ENCODE measurements at places on chromosomes 1 and 21.

GRCh38 chr1:107309962-107310361 is 169.1 kb downstream of the NTNG1 start:
- no peak for DNase-seq

DNA sequence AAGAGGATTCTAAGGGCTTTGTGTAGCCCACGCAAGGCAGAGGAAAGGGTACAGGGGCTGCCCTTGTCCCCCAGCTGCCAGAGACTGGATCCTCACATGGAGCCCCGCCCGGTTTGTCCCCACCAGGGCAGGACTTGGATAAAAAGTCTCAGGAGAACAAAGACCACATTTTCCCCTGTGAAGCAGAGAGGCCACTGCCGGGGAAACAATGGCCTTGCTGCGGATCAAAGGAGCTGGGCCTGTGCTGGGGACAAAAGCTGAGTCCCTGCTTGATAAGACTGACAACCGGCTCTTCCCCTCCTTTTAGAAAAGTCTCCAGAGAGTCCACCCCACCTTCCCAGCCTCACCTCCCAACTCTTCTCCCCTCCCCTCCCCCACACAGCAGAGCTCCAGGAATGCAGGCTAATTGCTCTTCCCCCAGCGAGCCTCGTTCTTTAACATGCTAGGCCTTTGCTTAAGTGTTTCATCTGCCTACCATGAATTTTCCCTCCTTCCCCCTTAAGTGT is 142.4 kb downstream of the PLPP3 start:
- no peak for DNase-seq

DNA sequence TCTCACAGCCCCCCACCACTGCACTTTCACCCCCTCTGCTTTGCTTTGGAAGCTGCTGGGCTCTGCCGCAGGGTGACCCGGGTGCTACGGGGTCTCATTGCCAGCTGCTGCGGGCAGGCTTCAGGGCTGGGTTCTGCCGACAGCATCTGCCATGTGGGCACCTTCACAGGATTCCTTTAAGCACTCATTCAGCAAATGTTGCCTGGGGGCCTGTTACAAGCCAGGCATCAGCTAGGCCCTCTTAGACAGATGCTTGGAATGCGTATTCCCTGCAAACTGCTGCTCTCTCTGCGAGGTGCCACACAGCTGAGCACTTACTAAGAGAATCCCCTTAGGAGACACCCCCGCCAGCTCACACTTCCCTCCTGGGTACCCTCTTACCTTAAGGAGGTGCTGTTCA is 29.2 kb downstream of the COL16A1 start:
- DNase-seq: no peak

DNA sequence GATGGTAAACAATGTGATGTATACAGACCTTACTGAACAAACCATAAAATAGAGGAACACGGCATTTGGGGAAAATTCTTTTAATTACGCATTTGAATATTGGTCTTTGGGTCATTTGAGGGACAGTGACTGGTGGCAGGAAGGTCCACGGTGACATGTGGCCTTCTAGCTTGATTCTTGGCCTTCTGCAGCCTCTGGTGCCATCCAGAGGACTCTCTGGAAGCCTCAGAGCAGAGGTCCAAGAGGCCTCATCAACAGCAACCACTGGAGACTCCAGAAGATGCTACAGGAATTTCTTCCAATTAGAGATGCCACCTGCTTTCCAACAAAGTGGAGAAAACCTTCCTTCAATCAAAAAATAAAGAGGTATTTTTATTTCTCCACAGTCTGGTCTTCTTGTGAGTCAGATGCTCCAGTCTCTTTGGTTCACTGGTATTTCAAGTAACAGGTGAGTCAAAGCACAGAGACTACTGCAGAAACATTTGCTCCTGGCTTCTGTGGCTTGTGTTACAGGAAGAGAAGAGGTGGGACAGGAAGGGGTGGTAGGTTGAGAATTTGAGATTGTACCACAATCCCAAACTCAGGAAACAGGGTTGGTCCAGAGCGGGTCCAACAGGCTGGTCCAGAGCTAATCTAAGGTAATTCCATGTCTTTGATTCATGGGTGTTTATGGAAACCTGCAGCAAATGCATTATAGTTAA is 2.7 kb upstream of the F5 start:
- no peak for DNase-seq

DNA sequence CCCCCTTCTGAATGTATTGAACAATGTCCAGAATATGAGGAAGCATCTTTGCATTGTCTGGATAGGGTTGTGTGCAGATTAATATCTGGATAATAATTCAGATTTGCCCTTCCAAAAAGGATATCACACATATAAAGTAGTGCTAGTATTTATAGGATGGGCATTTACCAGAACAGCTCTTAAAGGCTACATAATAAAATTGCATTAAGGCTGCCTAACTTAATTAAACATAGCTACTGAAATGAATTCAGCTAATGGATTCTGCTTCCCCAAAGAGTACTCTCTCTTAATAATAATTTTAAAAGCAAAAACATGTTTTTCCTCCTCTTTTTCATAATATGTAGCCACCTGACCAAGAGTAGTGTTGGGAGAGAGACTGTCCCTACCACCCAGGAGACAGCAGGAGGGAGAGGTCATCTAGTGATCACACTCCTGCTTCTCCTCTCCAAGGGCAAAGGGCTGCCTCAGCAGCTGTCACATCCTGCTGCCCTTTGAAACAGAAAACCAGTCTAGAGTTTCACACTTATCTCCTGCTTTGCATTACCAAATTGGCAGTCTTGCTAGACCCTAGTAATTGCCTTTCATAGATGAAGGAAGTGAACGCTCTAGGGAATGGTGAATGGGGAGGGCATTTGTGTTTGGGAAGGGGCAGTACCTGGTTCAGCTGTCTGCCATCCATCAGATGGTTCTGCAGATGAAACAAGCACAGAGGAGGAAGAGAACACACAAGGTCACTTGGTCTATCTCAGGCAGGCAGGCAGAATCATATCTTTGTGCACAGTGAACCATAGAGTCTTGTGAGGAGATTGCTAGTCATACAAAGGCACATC is 29.3 kb upstream of the DDAH1 start:
- DNase-seq: no peak

DNA sequence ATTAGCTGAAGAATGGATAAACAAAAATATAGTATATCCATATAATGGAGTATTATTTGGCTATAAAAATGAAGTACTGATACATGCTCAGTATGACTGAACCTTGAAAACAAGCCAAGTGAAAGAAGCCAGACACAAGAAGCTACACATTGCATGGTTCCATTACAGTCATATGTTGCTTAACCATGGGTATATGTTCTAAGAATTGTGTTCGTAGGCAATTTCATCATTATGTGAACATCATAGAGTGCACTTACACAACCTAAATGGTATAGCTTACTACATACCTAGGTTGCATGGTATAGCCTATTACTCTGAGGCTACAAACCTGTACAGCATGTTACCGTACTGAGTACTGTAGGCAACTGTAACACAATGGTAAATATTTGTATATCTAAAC is 28.6 kb upstream of the FCAMR start:
- no peak for DNase-seq

DNA sequence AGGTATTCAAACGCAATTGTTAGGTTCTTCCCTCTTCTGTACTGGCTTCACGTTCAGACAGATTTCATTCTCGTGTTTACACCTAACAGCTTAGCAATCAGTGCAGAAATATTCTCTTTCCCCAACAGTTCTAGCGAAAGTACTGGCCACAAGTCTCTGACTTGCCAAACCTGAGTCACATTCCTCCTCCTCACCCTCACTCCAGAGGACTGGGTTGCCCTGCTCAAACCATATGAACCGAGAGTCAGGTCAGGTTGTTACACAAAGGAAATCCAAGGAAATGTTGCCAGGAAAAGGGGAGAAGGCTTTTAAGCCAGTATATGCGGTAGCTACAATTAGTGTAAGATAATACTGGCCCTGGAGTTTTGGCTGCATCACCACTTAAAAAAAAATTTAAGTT is 282.5 kb downstream of the RGS7 start:
- DNase-seq: no peak

DNA sequence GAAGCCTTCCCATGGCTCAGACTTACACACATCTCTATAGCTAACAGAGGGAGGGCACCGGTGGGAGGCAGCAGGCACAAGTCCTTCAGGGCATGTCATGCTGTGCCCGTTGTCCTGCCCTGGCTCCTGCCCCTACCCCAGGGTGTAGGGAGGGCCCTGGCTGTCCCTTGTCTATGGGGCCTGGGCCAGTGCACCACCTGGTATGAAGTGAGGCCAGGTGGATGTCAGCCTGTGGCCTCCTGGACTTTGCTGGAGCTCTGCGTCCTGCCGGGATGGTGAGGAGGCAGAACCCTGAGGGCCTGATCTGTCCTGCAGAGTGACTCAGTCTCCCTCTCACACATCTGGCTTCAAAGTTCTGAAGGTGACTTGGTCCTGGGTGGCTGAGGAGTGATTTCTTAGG is 47.3 kb upstream of the GPR37L1 start:
- no peak for DNase-seq

- DNase-seq: no peak
Observed at GRCh38 chr1:33042831-33043230, 6.1 kb upstream of the AK2 start.

DNA sequence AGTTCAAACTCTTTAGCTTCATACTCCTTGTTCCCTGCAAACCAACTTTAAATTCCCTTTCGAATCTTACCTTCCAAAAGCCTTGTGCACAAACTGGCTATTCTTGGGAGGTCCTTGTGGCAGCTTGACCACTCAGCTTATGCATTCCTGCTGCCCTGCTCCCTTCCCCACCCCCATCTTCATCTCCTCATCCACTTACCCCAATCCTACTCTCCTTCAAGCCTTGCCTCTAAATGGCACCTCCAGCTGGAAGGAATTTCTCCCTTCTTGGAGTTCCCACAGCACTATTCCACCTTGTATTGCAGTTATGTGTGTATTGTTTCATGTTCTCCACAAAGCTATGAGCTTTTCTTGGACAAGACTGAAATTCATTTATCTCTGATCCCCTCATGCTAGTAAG is 15.3 kb upstream of the DIRAS3 start:
- DNase-seq: no peak

- no peak for DNase-seq
Observed at GRCh38 chr1:53715478-53715877, 23.5 kb downstream of the GLIS1 start.

DNA sequence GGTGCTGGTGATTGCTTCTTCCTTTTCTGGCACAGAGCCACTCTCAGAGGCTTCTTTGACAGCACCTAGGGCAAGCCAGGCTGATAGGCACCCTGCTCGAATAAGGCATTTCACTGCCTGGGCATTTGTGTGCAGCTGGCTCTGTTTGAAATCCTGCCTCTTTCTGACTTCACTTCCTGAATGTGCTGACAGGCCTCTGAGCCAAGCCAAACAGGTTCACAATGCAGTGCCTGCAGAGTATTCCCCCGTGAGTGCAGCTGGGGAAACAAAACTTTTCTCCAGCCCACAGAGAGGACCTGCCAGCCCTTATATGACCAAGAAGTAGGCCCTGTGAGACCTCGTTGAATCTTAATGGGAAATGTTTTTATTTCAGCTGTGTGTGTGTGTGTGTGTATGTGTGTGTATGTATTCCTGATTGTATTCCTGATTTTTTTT is 10.4 kb downstream of the JUN start:
- DNase-seq: peak; percentile 94

DNA sequence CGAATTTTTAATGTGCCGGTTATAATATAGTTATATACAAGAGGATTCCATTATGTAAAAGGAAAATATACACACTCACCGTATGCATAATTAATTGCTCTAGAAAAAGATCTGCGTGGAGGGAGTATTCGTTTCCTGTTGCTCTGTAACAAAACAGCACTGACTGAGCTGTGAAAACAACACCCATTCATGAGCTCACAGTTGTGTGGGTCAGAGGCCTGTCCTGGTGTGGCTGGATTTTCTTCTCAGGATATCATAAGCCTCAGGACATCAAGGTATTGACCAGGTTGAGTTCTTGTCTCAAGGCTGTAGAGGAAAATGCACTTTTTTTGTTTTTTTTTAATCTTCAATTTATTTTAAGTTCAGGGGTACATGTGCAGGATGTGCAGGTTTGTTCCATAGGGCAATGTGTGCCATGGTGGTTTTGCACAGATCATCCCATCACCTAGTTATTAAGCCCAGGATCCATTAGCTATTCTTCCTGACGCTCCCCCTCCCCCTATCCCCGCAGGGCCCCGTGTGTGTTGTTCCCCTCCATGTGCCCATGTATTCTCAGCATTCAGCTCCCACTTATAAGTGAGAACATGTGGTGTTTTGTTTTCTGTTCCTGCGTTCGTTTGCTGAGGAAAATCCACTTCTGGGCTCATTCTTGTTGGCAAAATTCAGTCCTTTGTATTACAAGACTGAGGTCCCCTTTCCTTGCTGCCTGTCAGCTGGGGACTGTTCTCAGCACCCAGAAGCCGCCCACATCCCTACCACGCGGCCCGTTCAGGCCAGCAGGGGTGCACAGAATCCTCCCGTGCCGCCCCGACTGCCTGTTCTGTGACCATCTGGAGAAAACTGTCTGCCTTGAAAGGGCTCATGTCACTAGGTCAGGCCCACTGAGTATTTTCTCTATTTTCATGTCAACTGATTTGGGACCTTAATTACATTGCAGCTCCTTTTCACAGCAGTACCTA is 87.4 kb upstream of the ERRFI1 start:
- no peak for DNase-seq

DNA sequence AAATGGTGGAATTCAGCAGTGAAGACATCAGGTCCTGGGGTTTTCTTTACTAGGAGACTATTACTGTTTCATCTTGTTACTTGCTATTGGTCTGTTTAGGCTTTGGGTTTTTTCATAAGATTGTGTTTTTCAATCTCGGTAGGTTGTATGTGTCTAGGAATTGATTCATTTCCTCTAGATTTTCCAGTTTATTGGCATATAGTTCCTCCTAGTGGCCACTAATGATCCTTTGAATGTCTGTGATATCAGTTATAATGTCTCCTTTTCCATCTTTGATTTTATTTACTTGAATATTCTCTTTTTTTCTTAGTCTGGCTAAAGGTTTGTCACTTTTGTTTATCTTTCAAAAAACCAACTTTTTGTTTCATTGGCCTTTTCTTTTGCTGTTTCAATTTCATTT is 233.0 kb downstream of the RWDD3 start:
- no peak for DNase-seq

GRCh38 chr21:45122432-45123132 is 48.2 kb downstream of the ADARB1 start:
- DNase-seq: no peak

DNA sequence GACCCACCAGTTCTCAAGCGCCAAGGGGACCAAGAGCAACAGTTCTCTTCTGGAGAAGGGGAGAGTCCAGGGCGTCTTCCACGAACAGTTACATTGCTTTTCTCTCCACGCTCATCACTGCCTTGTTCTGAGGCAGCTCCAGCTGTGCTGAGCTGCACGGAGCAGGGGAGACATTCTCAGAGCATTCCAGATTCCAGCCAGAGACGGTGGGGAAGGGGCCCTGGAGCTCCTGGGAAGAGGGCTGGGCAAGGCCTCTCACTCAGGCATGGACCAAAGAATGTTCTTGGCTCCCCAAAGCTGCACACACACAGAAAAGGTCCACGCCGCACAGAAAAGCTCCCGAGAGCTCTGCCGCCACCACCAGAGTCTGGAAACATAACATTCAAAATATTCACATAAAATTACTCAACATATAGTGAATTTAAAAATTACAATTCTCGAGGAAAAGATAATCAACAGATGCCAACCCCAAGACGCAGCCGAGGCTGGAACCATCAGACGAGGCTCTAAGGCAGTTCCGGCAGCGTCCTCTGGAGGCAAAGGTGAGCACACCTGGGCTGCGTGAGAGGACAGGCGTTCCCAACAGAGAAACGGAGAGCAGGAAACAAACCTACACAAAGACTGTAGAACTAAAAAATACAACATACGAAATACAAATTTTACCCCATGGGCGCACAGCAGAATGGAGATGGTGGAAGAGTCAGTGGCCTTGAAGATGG is 40.5 kb downstream of the UBE2G2 start:
- peak; percentile 23 for DNase-seq

- no peak for DNase-seq
Observed at GRCh38 chr1:235107368-235108184, 21.1 kb downstream of the TOMM20 start.
